ENCODE measurements at places on chromosomes 2 and 18.

DNA sequence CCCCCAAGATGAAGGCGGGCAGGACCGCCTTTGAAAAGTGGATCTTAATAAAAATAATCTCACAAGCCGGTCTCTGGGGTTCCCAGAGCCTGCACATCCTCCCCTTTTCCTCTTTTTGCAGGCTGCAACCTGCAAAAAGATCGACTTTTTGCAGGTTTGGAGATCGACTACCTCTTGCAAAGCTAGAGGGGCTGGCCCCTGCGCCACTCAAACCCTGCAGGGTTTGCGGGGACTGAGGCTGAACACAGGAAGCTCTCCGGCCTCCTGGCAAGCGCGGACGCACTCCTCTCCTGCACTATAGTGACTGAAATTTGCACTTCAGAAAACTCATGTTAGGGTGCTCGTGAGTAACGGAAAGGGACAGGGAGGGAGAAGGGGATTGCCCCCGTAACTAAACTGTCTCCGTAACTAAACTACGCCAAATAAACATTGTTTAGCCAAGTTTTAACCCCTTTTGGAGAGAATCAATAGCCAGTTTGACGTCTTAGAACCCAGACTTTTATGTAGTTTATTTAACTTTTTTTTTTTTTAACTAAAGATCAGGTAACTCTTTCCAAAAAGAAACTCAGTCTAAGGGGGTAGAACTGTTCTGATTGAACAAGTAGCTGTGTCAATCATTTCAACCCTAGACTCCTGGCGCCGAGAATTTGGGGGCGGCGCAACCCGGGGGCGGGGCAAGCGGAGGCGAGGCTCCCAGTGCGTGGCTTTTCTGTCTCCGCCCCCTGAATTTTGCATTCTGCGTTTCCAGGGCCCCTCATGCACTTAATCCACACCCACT lies 2.5 kb downstream of the IGFBP5 start:
- peak; percentile 65 for DNase-seq

DNA sequence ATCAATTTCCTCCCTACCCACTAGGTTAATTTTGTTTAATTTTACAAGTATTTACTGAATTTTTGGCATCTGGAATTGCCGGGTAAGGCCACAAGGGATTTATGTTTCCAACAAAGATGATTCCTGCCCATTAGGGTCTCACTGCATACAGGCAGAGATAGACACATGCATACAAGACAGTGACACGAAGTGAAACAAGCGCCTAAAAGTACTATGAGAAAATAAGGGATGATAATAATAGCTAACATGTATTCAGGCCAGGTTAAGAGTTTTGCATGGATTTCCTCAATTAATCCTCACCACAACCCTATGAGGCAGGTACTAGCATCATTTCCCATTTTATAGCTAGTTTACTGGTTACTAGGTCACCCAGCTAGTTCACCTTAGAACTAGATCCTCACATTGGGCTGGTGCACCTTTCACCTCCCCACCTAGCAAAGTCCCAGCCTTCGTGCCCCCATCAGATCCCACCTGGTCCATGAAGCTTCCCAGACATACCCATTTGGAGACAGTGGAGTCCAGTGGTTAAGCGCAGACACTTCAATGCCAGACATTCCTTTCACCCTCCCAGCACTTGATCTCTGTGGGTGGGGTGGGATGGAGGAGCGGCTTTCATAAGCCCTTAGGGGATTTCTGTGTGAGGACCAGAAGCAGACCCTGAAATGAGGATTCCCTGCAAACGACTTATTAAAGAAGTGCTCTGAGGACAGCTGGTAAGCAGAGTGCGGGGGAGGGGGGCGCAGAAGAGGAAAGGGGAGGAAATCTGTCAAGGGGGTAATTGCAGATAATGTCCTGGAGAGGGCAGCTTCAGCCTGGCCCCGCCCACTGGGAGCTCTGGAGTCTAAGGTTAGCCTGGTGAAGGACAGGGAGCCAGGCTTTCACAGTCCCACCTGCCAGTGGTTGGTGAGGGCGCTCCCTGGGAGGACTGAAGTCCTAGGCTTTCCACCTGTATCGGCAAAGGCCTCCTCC lies 5.8 kb upstream of the DGUOK start:
- no peak for DNase-seq

GRCh38 chr2:213232649-213233437 lies 51.4 kb upstream of the SPAG16 start:
- no peak for DNase-seq

GRCh38 chr2:137748533-137748932 lies 215.7 kb upstream of the HNMT start:
- no peak for DNase-seq

- DNase-seq: no peak
These were observed 872.6 kb downstream of the BCL11A start for GRCh38 chr2:59680863-59681262.

Data from Caki2 (cell line).